ENCODE measurements at places on chromosomes 1 and 21. TPM values are rescaled to one million over a fixed set of nuclear protein-coding genes. Genes with fewer than 3 reads are reported as not detected.

GRCh38 chr1:155218854-155219591, 10.5 kb downstream of the MTX1 start:
- DNase-seq: no peak

- peak; percentile 62 for DNase-seq
These were observed 765 bp upstream of the VPS45 start for GRCh38 chr1:150066838-150067183.

- no peak for DNase-seq
These were observed 2.7 kb upstream of the ARTN start for GRCh38 chr1:43930949-43931275.

- no peak for DNase-seq
These were observed 29.0 kb upstream of the BATF3 start for GRCh38 chr1:212728606-212729005.

Gene FOXD3
- 0.24 TPM for total RNA-seq

Gene TINAGL1
- total RNA-seq: 268 TPM

DNA sequence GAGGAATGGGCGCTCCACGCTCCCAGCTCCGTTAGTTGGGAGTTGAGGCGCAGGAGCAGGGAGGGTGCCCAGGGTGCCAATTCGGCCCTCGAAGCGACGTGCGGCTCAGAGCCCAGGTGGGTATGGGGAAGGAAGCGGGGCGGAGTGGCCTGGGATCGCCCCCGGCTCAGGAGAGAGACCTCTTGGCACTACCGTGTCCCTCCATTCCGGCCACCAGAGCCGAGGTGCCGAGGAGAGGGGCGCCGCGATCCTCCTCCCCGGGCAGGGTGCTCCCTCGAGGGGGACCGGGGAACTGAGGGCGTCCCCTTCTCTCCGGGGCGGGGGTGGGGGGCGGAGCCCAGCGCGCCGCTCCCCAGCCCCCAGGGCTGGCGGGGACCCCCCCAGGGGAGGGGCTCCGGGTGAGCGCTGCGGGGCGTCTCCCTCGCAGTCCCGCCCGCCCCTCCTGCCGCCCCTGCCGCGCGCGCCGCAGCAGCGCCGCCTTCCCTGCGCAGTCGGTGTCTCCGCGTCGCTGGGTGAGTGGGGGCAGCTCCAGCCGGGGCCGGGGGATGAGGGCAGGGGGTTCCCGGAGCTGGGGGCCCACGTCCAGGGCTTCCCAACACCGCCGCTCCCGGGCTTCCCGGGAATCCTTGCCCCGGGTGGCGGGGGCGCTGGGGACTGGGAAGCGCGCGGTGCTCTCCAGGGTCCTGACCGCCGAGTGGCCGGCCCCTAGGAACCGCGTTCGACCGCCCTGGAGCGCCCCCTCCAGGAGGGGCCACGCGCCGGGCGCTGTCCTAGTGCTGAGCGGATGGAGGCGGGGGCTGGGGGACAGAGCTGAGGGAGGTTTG, at the start of gene HPCA:
HPCA (plus strand) TSS at position 488 of the 824 bp plus-strand sequence. CDS start 2,408 bp downstream, outside the sequence.
- DNase-seq: peak; percentile 72

- no peak for DNase-seq
These were observed 6.8 kb upstream of the ITLN2 start for GRCh38 chr1:160961419-160961818.

Gene APCS
- total RNA-seq: 0.32 TPM

DNA sequence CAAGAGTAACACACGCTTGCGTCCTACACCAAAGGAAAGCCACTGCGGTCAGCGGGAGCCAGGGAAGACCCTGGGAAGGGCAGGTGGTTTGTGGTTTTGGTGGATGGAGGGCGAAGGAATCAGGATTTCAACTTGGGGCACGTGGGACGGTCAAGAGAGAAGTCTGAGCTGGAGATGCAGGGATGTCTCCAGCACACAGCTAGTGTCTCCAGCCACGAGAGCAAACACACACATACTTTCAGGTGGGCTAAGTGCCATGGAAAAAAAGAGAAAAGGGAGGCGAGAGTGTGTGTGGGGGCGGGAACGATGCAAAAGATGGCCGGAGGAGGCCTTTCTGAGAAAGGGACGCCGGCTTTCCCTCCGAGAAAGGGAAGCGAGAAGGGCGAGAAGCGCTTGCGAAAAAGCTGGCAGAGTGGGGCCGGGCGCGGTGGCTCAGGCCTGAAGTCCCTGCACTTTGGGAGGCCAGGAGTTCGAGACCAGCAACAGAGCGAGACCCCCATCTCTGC, 1.4 kb upstream of the SRRM1 start:
- no peak for DNase-seq

Gene CALML6
- total RNA-seq: not detected

Gene KRTAP19-1
- total RNA-seq: not detected

Gene KMO
- 0.56 TPM for total RNA-seq

GRCh38 chr1:7847599-7847998, 5.3 kb downstream of the UTS2 start:
- DNase-seq: no peak

- DNase-seq: no peak
These were observed 11.8 kb downstream of the LAPTM5 start for GRCh38 chr1:30745834-30746208.

DNA sequence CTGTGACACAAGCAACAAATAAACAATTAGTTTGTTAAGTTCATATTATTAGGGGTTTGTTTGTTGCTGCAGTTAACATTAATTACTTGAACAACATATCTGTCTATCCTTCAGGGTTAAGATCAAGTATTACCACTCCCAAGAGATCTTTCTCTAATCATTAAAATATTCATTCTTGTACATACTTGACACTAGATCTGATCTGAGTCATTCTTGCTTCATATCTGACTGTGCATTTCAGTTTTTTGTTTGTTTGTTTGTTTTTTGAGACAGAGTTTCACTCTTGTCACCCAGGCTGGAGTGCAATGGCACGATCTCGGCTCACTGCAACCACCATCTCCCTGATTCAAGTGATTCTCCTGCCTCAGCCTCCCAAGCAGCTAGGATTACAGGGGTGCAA, 613.3 kb upstream of the PLXNA2 start:
- DNase-seq: no peak

DNA sequence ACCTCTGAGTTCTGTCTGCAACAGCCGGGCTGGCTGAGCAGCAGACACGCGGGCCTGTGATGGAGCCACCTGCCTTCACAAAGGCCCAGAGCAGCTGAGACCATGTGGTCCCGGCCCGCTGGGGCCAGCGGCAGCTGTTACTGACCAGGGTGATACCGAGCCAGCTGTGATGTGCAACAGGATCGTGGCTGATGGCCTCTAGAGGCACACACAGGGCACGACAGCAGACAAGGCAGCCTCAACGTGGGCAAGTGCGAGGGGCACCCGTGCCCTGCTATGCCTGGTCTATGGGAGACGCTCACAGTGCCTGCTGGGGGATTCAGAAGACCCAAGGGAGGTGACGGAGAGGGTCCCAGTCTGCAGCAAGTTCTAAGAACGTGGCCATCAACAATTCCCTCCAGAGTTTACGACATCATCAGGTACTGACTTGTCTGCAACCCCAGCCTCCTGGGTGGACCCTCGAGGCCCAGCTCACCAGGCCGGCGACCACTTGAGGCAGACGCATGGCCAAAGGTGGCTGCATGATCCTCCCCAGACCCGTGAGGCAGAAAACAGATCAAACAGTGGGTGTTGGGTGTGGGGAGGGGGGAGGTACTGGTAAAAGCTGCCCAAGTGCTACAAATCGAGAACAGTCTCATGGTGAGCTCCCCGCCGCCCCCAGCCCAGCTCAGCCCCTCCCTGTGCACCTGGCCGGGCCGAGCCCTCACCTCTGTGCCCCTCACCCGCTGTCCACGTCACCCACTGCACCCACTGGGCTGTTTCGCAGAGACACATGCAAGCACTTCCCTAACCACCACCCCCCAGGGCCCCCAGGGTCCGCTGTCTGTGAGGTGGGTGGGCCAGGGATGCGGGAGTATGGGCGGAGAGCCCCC, 6.0 kb downstream of the POFUT2 start:
- DNase-seq: no peak

- no peak for DNase-seq
These were observed 68.7 kb upstream of the FAM3B start for GRCh38 chr21:41247561-41248545.

Gene TNFRSF9
- not detected for total RNA-seq

GRCh38 chr1:29324771-29325351, 88.5 kb downstream of the PTPRU start:
- DNase-seq: no peak

GRCh38 chr21:36927719-36928117, 38.8 kb downstream of the HLCS start:
- peak; percentile 82 for DNase-seq

DNA sequence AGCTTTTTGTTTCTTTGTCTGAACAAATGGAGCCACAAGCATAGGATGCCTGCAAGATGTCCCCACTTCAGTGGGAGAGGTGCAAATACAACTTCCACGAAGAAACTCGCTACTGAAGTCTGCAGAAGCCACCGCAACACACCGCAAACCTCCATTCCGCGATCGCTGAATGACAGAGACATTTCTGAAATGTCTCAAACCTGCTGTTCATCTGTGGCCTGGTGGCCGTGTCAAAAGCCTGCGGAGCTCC, 1.0 kb downstream of the TP53BP2 start:
- no peak for DNase-seq

GRCh38 chr1:186512698-186513457, 52.0 kb upstream of the PDC start:
- no peak for DNase-seq

DNA sequence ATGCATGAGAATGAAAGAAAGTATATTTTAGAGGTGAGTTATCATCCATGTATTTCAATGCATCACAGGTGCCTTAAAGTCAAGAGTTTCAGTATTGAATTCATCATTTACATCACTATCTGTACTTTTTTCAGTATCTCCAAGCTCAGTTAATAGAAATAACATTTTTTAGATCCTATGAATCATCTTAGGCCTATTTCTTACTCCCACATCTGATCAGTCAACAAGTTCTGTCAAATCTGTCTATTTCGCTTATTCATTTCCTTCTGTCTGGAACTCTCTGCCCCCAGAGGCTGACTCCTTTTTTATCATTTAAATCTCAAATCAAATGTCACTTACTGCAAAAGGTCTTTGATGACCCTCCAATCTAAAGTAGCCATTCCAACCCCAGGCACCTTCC, 295.2 kb downstream of the LRRC7 start:
- DNase-seq: no peak

DNA sequence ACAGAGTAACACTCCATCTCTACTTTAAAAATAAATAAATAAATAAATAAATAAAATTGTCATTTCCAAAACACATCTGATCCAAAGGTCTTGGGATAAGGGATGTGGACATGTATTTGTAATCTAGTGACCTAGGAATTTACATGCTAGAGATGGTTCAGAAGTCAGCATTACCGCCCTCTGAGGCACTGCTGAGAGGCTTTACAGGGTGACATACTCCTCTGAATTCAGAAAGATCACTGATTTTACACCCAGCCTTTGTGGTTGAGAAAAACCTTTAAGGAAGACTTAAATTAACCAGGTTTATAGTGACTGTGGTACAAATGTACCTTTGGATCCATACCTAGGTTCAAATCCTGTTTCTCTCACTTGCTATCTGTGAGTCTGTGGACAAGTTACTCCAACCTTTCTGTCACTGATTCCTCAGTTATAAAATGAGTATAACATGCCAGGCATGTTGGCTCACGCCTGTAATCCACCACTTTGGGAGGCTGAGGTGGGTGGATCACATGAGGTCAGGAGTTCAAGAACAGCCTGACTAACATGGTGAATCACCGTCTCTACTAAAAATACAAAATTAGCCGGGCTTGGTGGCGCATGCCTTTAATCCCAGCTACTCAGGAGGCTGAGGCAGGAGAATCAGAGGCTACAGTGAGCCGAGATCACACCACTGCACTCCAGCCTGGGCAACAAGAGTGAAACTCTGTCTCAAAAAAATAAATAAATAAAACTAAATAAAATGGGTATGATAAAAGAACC, 20.1 kb downstream of the OSBPL9 start:
- no peak for DNase-seq

DNA sequence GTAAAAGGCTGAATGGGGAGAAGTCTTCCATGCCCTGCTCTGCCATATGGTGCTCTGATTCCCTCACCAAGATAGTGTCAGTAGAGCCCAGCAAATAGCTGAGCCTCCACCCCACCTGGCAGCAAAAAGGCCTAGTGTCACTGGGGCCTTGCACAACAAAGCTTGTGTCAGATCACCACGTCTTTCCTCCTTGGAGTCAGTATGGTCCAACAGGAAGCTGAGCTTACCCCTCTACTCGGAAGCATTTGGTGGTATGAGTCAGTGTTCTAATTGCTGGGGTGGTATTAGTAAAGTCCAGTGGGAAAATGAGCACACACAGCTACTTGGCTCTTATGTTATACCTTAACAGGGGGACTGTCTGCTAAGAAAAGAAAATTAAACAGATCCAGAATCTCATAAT, 18.7 kb upstream of the RRP15 start:
- DNase-seq: no peak

DNA sequence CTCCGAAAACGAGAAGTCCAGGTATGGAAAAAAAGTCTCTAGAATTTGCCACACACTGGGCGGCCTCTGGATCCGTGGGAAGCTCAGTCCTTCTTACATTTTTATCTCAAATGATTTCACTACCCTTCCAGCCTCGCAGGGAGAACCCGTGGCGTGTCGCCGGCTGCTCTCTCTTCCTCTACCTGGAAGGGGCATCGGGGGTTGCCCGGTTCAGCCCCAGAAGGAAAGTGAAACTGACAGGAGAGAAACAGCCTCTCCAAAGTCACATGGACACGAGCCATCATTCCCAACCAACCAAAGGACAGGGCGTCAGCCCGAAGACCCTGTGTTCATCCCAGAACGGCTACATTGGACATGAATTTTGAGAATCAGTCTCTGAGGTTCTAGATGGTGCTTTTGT, 182.5 kb downstream of the ADSS2 start:
- no peak for DNase-seq

Gene SH2D5
- total RNA-seq: not detected

- no peak for DNase-seq
These were observed 27.0 kb upstream of the SDHB start for GRCh38 chr1:17080880-17081279.

GRCh38 chr1:85351202-85351828, 74.9 kb upstream of the BCL10 start:
- DNase-seq: no peak

DNA sequence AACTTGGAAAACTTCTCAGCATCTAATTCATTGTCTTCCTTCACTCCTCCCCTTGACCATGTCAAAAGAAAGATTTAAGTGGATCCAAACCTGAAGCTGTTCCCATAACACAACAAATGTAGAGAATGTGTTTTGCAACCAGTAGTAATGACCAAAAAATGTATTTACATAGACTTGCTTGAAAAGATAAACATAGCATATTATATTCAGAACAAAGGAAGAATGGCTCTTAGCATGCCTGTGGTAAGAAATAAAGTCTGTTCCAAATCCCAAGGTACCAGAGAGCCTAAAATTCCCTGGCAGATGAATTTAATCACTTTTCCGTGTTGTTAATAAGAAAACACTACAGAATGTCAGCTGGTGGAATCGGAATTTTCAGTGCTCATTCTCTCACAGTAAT, 36.8 kb downstream of the FMO3 start:
- DNase-seq: no peak

DNA sequence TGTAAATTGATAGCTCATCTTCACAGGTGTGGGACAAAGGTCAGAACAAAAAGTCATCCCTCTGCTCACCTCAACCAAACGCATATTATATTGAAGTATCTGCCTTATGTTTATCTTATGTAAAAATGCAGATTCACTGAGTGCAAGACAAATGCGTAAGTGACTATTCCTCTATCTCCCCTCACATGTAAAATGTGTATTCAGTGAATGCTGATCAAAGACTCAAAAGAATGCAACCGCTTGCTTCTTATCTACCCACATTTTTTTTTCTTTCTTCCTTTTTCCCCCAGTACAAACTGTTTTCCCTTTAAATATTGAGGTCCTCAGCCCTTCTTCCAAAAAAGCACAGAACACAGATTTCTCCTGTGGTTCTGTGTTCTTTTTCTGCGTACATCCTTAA, 1882.9 kb downstream of the NCAM2 start:
- no peak for DNase-seq
